Ascending aorta (tissue), 2 donors: ENCODE measurements at places on chromosomes 2 and 18.

GRCh38 chr2:186980117-186980442 lies 131.1 kb upstream of the ZSWIM2 start:
- DNase-seq = no peak

DNA sequence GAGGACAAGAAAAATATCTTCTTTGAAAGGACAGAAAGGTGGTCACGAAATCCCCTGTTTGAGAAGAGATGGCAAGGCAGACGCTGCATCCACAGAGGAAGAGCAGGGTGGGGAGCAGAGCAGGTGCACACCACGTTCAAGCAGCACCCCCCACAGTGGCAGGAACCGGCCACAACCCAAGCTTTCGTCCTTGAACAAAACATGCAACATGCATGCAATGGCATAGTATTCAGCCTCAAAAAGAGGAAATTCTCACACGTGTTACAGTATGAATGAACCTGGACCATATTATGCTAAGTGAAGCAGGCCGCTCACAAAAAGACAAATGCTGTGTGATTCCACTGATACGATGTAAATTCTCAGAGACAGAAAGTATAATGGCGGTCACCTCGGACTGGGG lies 51.4 kb downstream of the CMPK2 start:
- DNase-seq = no peak

DNA sequence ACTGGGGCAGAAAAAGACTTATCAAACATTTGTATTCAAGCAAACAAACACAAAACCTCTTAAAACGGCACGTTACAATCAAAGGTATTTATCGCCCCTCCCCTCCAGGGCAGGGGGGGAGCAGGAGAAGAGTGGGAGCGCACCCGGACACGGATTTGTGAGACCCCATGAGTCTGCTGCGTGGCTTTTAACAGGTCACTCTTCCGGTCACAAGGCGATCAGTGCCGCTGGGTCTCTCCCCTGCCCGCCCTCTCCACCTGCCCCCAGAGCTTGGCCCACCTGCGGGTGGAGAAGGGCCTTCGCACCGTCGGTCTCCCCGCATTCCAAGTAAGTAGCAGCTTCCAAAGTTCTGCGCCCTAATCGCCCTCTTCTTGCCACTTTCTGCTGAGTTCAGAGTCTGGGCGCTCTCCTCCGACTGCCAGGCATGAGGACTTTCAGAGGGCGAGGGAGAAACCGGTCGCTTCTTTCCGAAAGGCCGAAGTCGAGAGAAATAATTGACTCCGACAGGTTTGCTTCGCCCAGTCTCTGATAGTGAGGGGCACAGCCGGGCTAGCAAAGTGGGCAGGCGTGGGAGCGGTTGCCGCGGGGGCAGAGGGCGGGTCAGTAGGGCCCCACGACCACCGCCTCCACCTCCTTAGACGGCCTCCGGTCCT lies 800 bp downstream of the RPRM start:
- no peak for DNase-seq

- DNase-seq = no peak
Measured at GRCh38 chr2:35495182-35495581, 860.4 kb upstream of the CRIM1 start.

DNA sequence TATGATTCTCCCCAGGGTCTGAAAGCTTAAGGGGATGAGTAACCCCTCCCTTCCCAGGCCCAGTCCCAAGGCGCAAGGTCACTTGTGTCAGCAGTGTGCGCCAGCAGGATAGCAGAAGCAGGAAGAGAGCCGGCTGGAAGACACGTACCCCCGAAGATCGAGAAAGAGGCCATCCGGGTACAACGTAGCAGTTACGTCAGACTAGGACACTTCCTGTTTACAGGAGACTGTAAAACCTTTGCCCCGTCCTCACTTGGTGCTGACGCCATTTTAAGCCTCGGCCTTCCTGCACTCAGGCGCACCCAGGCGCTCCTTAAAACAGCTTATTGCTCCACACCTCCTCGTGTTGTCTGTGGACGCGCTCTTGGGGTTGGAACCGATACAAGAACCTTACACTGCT lies 6.5 kb downstream of the CRYGB start:
- no peak for DNase-seq

GRCh38 chr2:171579481-171579880 lies 57.2 kb downstream of the CYBRD1 start:
- no peak for DNase-seq

GRCh38 chr2:109341355-109342255 lies 212.6 kb downstream of the SH3RF3 start:
- no peak for DNase-seq

- DNase-seq = peak; percentile 24
Measured at GRCh38 chr2:236665101-236665500, 95.5 kb downstream of the ACKR3 start.

- no peak for DNase-seq
Measured at GRCh38 chr2:45083175-45083574, 73.9 kb upstream of the SIX2 start.

- no peak for DNase-seq
Measured at GRCh38 chr2:16281451-16282335, 341.3 kb downstream of the MYCN start.

DNA sequence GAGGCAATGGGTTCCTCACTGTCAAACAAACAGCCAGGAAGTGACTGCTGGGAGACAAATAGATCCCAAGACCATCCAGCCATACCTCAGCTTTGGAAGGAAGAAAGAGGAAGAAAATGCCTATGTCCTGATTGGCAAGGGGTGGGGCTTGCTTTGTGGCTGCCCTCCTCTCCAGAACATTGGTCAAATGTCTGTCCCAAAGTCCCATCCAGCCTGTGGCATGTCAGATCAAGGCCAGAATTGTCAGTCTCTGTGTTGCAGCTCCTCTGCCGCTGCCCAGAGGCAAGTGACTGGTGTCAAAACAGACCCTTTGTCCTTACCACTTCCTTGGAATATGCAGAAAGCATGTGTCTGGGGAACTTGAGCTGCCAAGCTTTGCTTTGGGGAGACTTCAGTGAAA lies 63.0 kb upstream of the SMAD2 start:
- no peak for DNase-seq
